ENCODE measurements at places on chromosomes 12 and 14.

DNA sequence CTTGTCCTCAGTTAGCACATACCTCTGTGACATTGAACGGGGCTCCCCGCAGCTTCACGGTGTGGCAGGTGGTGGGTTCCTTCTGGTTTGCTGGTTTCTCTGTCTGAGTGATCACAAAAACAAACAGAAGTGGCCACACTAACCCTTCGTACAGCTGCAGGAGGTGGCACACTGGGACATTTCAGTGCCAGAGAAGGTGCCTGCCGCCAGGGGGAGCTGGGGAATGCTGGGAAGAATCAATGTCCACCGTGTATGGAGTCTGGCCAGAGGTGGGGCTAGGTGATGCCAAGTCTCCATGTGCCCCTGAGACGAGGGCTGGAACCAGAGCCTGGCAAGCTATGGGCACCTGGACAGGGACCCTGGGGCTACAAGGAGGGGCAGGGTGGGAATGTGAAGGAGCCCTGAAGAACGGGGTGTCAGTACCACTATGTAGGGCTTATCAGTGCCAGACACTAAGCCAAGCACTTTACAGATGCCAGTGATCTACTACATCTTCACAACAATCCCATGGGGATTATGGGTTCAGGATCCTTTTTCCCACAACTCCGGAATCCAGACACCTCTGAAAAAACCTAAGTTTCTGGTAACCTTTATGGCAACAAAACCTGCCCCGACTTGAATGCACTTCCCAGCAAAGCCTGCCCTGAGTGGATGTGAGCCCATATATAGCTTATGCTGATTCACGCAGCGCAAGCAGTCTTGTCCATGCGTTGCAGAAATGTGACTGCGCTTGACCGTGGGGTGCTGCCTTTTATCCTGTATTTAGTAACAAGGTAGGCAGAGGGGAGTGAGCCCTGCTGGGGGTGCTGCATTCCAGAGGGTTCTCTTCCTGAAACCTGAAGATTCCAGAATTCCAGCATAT lies 10.8 kb downstream of the RBM19 start:
- DNase-seq: peak; percentile 9

GRCh38 chr12:112965643-112966042 lies 12.7 kb upstream of the OAS2 start:
- no peak for DNase-seq

GRCh38 chr12:65584016-65584415 lies 240.3 kb upstream of the HMGA2 start:
- peak; percentile 94 for DNase-seq

DNA sequence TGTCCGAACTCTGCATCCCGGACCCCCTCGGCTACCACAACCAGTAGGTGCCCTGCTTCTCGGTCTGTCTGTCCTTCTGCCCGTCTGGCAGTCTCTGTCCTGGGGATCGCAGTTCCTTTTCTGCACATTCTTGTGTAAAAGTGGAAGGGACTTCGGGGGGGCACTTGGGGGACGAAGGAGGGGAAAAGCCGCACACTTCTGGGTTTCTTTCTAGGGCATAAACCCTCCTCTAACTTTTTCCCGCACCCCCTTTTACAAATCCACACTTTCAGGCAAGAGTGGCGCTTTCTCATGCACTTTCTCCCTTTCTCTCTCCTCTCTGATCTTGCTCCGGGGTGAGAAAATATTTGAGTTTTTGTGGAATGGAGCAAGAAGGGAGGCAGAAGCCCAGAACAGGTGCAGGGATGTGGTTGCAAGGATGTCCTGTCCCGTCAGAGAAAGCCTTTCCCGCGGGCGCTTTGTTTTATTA lies 506 bp downstream of the ESRRB start:
- DNase-seq: no peak

DNA sequence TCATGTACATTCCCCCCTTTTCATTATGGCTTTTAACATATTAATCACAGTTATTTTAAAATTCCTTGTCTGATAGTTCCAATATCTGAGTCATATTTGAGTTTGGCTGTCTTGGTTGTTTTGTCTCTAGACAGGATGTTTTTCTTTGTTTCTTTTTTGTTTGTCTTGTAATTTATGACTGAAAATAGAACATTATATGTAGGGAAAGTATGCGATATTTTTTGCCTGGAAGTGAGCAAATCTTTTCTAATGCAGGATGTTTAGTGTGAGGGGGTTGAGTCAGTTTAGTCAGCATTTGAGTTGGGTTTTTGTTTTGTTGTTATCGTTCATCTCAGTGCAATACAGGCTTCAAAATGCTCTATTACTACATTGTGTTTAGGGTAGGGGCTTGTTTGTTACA lies 239.7 kb downstream of the SNAPC1 start:
- no peak for DNase-seq

- DNase-seq: no peak
Measured at GRCh38 chr12:31961137-31961536, 1.9 kb downstream of the RESF1 start.

GRCh38 chr12:26028953-26029735 lies 70.7 kb downstream of the RASSF8 start:
- no peak for DNase-seq

- DNase-seq: no peak
Measured at GRCh38 chr14:99345472-99345871, 73.5 kb upstream of the BCL11B start.

DNA sequence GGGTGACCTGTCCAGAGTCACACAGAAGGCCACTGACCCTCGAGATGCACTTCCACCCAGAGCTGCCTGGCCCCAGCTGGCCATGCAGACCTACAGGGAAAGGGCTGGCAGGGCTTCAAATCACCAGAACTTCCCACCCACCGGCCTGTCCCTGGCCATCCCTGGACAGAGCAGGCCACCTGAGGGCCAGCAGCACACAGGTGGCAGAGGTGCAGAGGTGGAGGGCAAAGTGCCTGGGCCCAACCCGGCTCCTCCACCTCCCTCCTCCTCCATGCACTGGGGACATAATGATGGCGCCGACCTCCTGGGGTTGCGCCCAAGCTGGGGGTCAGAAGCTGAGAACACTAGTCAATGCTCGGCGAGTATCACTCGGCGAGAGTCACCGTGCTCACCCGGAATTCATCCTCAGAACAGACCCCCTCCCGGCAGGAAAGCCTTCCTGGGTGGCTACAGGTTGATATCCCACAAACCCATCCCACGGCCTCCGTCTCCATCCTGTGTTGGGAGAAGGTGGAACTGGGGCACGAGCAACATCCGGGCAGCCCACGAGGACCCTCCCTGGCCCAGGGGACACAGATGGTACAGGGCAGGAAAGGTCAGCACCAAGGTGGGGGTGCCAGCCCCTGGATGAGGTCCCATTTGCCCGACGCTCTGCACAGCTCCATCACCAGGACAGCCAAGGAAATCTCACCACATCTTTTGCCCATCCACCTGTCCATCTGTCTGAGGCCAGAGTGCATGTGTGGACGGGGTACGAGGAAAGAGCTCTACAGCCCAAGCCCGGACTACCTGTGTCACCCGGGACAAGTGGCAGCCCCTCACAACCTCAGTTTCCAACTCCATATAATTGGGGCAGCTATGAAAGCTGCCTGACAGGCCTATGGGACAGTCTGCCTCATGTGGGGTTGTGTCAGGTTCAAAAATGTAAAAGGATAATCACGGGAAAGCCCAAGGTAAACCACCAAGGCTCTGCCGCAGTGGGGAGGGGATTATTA lies 10.8 kb downstream of the BEGAIN start:
- no peak for DNase-seq

GRCh38 chr14:99229654-99230207 lies 42.3 kb downstream of the BCL11B start:
- DNase-seq: no peak

DNA sequence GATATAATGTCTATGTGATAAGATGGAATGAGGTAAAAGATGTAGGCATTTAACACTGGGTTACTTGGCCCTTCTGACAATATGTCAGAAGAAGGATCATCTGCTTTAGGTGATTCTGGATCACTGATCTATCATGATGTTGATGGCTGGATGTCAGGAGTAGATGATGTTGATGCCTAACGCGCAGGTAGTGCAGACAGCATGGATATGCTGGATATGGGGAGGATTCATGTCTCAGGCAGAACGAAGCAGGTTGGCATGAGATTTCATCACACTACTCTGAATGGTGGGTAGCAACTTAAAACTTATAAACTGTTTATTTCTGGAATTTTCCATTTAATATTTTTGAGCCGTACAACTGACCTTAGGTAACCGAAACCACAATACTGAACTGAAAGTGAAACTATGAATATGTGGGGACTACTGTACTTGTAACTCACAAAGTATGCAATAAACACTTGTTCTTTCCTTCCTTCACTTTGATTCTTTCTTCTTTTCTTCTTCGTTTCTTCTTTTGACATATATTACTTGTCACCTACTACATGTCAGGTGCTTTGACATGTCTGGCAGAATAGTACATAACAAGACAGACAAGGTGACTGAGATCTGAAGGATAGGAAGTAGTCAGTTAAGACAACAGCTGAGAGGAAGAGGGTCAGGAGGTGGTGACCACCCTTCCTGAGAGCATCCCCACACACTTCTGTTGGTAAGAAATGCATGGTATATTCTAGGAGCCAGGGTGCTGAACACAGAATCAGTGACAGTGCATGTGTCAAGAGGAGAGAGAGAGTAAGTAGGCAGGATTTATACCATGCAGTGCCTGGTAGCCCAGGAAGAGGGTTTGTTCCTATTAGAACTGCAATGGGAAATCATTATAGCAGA lies 238.8 kb downstream of the PPFIA2 start:
- DNase-seq: no peak

DNA sequence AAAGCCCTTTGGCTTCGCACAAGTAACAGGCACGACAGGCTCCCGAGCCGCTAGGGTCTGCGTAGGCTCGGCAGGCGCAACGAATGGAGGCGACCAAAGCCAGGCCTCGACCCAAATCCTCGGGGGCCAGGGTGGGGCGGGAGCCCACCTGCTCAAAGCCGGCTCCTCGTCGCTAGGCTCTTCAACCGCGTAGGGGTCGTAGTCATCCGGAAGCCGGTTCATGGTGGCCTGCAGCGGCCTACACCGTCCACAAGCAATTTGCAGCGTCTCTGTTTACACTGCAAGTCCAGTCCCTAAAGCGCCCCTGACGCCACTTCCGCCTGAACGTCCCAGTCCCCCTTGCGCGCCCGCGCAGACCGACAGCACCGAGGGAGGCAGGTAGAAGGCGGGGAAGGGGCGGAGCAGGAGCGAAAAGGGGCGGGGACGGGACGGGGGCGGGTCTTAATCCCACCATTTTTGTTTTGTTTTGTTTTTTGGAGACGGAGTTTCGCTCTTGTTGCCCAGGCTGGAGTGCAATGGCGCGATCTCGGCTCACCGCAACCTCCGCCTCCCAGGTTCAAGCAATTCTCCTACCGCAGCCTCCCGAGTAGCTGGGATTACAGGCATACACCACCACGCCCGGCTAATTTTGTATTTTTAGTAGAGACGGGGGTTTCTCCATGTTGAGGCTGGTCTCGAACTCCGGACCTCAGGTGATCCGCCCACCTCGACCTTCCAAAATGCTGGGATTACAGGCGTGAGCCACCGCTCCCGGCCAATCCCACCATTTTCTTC lies at the start of gene EAPP:
Gene EAPP, minus strand, starts transcription at position 295 of the 774 bp plus-strand sequence. Its CDS starts 73 bp downstream, at position 222.
- no peak for DNase-seq

DNA sequence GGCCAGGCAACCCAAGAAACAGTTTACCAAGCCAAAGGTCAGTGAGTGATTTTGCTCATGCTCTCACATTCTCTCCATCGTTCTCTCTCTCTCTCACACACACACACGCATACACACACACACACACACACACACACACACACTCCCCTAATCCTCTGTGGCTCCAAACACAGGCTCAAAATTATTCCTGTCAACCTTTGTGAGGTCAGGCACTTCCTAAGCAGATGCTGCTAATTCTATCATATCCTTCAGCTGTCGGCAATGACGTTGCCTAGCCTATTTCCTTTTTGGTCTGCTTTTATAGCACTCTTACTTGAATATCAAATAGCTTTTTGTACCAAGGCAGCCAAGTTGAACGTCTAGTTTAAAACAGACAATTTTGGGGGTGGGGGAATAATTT lies 98.9 kb upstream of the EGLN3 start:
- no peak for DNase-seq

- no peak for DNase-seq
Measured at GRCh38 chr12:106275458-106275857, 27.1 kb upstream of the TCP11L2 start.

DNA sequence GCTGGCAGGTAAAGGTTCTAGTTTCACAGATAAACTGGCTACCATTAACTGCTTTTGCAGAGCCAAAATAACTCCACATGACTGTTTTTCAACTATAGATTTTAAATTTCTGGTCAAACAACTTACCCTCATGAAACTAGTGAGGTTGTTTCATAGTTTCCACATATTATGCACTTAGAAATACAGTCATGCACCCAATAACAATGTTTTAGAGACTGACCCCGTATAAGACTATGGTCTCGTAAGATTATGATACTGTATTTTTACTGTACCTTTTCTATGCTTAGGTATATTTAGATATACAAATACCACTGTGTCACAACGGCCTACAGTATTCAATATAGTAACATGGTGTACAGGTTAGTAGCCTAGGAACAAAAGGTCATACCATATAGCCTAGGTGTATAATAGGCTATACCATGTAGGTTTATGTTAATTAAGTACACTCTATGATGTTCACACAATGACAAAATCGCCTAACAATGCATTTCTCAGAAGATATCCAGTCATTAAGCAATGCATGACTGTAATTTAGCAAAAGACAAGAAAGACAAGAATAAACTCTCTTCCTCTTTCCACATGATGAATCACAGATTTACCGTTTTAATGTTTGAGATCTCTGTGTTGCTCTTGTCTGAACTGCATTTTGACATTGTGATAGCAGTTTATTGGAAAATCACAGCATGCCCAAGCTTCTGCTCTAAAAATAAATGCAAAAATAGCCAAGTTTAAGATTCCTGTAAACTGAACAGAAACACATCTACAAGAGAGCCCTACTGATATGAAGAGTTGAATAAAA lies 17.1 kb downstream of the DICER1 start:
- no peak for DNase-seq

GRCh38 chr12:82745063-82745674 lies 58.5 kb downstream of the TMTC2 start:
- no peak for DNase-seq

GRCh38 chr14:29953501-29953900 lies 25.9 kb upstream of the PRKD1 start:
- no peak for DNase-seq
